Regular cardiac myocyte (primary cell): ENCODE measurements at places on chromosomes 5 and 9. TPM values are rescaled to one million over a fixed set of nuclear protein-coding genes. Genes with fewer than 3 reads are reported as not detected.

The SPRY4 gene
- total RNA-seq, result 8.7 and 18.8 TPM in 2 replicates

The NTRK2 gene
- 2.3 and 2.8 TPM in 2 replicates for total RNA-seq

The HIGD2A gene
- total RNA-seq, result 16.7 and 21.7 TPM in 2 replicates

The PAX5 gene
- total RNA-seq, result under 0.01 TPM in 1 of 2 replicates, not detected in the other

The PLPPR1 gene
- not detected in 2 replicates for total RNA-seq

The NAIP gene
- total RNA-seq, result 0.96 and 2.0 TPM in 2 replicates

The SARDH gene
- 9.6 and 12.8 TPM in 2 replicates for total RNA-seq

The NOTCH1 gene
- total RNA-seq, result 12.1 and 24.5 TPM in 2 replicates

The PLEKHG4B gene
- 0.28 and 0.38 TPM in 2 replicates for total RNA-seq

The DNM1 gene
- total RNA-seq, result 0.38 and 3.1 TPM in 2 replicates

The PCDHGA1 gene
- total RNA-seq, result 0.38 and 1.4 TPM in 2 replicates

The TPM2 gene
- total RNA-seq, result 870 and 1,301 TPM in 2 replicates

The SVEP1 gene
- 14.4 and 90.8 TPM in 2 replicates for total RNA-seq

The CTXN3 gene
- total RNA-seq, result not detected in 2 replicates

The AGXT2 gene
- not detected in 2 replicates for total RNA-seq

The TXNDC8 gene
- not detected in 2 replicates for total RNA-seq

The PCDHB4 gene
- under 0.01 and 0.85 TPM in 2 replicates for total RNA-seq

The PLAC8L1 gene
- total RNA-seq, result 0.38 TPM in 1 of 2 replicates, not detected in the other

The MEIKIN gene
- total RNA-seq, result under 0.01 TPM in 1 of 2 replicates, not detected in the other

The BTNL3 gene
- not detected in 2 replicates for total RNA-seq

The PCDHB9 gene
- total RNA-seq, result under 0.01 and 0.56 TPM in 2 replicates

The PPP3R2 gene
- total RNA-seq, result not detected in 2 replicates

The PLPP7 gene
- total RNA-seq, result 16.9 and 19.4 TPM in 2 replicates

The UBE2B gene
- total RNA-seq, result 16.1 and 31.2 TPM in 2 replicates

The DENND1A gene
- 14.8 and 21.4 TPM in 2 replicates for total RNA-seq

The PIP5K1B gene
- total RNA-seq, result not detected in 2 replicates

The NFX1 gene
- total RNA-seq, result 18.6 and 19.4 TPM in 2 replicates

The OCLN gene
- 1.3 and 2.3 TPM in 2 replicates for total RNA-seq

The SAXO1 gene
- under 0.01 TPM in 1 of 2 replicates, not detected in the other for total RNA-seq

The GLDC gene
- total RNA-seq, result 0.85 and 4.8 TPM in 2 replicates

The C5orf58 gene
- total RNA-seq, result under 0.01 TPM in 1 of 2 replicates, not detected in the other

The ZNF883 gene
- 1.9 and 6.2 TPM in 2 replicates for total RNA-seq

The NPR3 gene
- total RNA-seq, result 91.6 and 102 TPM in 2 replicates

The PROP1 gene
- total RNA-seq, result not detected in 2 replicates

The SIMC1 gene
- 3.1 and 3.3 TPM in 2 replicates for total RNA-seq

The SLC4A9 gene
- total RNA-seq, result under 0.01 TPM in 1 of 2 replicates, not detected in the other

The SPATA31E1 gene
- total RNA-seq, result not detected in 2 replicates

The SPATA6L gene
- total RNA-seq, result 0.28 and 0.38 TPM in 2 replicates
